GDM1 (cell line): ENCODE measurements at places on chromosomes 3 and 15.

- DNase-seq, result no peak
Measured at GRCh38 chr15:88719654-88720053, 80.8 kb downstream of the ISG20 start.

GRCh38 chr15:66692808-66693596 is 9.0 kb upstream of the SMAD6 start:
- peak; percentile 42 for DNase-seq

DNA sequence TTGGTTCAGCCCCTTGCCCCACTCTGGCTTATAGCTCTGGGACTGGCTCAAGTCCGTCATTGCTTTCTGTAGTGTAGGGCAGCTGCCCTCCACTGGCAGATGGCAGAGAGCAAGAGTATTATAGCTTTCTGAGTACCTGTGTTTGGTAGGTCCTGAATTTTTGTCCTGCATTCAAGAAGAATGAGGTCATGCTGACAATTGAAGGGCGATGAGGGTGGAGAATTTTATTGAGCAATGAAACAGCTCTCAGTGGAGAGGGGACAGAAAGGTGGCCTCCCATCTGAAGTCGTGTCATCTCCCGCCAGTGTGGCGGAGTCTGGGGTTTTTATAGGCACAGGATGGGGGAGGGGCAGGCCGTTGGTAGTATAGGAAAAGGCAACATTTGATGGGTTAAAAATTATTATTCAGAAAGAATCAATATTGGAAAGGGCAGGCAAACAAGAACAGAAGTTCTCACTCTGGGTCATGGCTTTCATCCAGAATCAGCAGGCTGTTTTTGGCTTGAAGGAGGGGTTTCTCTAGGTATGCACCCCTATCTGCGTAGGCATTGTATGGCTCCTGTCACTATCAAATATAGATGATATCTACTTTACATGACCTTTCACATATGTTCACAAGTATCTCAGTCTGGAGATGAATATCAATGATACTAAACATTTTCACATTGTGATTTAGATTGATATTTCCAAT is 1239.7 kb upstream of the ALCAM start:
- DNase-seq, result no peak

GRCh38 chr15:33722005-33722672 is 246.2 kb upstream of the CHRM5 start:
- no peak for DNase-seq

GRCh38 chr3:21718161-21718765 is 32.7 kb downstream of the ZNF385D start:
- no peak for DNase-seq
